ENCODE measurements at places on chromosomes 2 and 18.

DNA sequence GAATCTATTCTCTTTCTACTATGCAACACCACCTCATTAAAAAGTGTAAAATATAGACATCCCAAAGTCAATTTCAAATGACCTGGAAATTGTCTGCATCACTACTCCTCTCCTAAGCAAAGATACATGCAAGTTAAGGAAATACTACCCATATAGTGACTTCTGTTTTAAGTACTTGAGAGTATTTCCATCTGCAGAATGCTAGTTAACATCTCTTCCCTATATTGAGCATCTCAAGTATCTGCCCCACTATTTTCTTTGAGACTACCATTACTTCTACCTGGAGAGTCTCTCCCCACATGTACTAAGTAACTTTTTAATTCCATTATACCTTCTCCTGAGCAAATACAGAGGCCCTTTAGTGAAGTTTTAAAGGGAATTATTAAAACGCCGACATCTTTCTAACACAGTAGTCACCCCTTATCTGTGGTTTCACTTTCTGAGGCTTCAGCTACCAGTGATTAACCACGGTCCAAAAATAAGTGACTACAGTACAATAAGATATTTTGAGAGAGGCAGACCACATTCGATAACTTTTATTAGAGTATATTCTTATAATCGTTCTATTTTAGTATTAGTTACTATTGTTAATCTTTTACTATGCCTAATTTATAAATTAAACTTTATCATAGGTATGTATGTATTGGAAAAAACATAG lies 21.8 kb downstream of the CWC22 start:
- no peak for DNase-seq

DNA sequence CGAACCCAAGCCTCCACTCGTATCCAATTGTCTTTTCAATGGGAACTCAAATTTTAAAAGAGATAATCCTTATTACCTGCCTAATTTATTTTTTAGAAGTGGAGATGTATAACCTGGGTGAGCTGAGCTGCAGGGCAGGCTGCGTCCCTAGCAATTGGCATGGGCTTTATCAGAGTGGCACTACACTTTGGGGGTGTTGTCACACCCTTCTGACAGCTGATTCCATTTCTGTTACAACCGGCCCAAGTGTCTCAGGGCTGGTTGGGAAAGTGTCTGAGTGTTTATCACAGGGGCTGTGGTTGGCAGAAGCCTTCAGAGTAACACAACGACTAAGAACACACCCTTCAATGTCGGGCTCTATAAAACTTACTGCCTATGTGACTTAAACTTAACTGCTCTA lies 295.0 kb downstream of the SMAD2 start:
- DNase-seq, result no peak

GRCh38 chr2:8363161-8363560 lies 318.7 kb upstream of the ID2 start:
- no peak for DNase-seq

- no peak for DNase-seq
Measured at GRCh38 chr2:132253496-132254305, 91.9 kb upstream of the ANKRD30BL start.

DNA sequence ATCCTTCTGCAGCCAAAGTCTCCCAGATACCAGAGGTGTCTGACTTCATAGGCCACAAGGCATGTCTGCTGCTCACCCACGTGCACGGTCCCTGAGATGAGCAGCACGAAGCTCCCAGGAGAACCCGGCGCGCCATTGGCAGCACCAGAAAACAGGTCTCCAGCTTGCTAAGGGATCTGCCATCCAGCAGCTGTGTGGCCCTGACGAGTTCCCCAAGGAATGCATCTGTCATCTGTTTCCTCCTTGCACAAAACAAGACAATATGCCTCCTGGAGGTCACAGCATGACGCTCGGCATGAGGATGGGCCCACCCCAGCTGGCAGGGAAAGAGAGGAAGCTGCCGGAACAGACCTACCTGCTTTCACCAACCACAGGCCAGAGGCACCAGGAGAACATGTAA lies 29.2 kb downstream of the HS6ST1 start:
- DNase-seq, result no peak

GRCh38 chr2:12488352-12489318 lies 228.1 kb upstream of the TRIB2 start:
- DNase-seq, result peak; percentile 73

GRCh38 chr2:138274421-138275291 lies 226.9 kb upstream of the SPOPL start:
- DNase-seq, result no peak

DNA sequence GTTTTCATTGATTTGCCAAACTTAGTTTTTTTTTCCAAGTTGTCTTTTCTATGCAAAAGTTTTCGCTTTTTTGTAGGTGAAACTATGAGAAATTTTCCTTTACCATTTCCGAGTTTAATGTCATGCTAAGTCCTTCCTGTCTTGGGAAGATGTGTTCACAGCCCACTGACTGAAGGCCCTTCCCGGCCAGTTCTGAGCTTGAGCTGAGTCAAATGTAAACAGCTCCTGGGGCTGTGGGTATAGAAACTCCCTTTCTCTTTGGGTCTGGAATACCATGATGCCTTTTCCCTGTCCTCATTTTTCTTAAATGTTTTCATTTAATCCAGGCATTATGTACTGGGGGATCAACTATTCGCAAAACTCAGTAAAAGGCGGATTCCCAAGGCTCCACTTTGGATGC lies 69.8 kb upstream of the IL1R1 start:
- DNase-seq, result no peak
